ENCODE measurements at places on chromosomes 7 and 10.

GRCh38 chr7:66631471-66631870 is 2.8 kb downstream of the KCTD7 start:
- no peak for DNase-seq

- DNase-seq: no peak
These were observed 2.0 kb downstream of the POR start for GRCh38 chr7:75916685-75917634.

GRCh38 chr10:22333167-22333974 is 11.9 kb upstream of the SPAG6 start:
- no peak for DNase-seq

GRCh38 chr10:60197206-60197605 is 192.5 kb downstream of the ANK3 start:
- no peak for DNase-seq

- no peak for DNase-seq
These were observed 38.1 kb downstream of the RELN start for GRCh38 chr7:103951311-103951710.
